ENCODE measurements at places on chromosomes 13 and 19.

- DNase-seq: no peak
These were observed 68.2 kb downstream of the RAP2A start for GRCh38 chr13:97502181-97502580.

GRCh38 chr13:91482427-91482826 lies 84.0 kb downstream of the GPC5 start:
- DNase-seq: no peak

DNA sequence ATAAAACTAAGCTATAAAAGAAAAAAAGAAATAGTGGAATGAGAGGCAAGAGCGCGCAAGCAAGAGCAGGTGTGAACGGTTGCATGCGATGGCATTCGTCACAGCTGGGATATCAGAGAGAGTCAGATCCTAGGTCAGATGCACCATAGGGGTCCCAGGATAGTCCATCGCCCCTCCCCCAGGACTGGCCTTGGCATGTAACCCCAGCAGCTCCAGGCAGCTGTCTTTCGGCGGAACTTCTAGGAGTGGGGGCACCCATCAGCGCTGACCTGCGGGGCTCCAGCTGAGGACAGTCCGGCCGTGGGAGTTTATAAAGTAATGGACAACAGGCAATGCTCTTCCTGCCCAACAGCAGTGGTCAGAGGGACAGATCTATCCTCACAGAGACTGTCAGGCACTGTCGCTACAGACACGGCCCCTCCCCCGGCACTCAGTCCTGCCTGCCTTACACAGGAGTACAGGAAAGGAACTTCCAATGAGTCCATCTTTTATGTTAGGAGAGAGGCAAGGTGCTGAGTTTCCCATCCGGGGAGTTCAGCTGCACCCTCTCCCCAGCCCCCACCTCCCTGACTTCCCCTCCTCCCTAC lies 1.4 kb downstream of the SIAH3 start:
- DNase-seq: no peak

- no peak for DNase-seq
These were observed 88.4 kb downstream of the IRS2 start for GRCh38 chr13:109697936-109698335.

- no peak for DNase-seq
These were observed 9.8 kb downstream of the DCAF15 start for GRCh38 chr19:13961826-13962698.

GRCh38 chr19:38425810-38426466 lies at the start of gene RASGRP4:
TSS of gene RASGRP4 (minus strand) at chr19:38426219. CDS start at chr19:38426091, 128 bp downstream.
- DNase-seq: peak; percentile 45

DNA sequence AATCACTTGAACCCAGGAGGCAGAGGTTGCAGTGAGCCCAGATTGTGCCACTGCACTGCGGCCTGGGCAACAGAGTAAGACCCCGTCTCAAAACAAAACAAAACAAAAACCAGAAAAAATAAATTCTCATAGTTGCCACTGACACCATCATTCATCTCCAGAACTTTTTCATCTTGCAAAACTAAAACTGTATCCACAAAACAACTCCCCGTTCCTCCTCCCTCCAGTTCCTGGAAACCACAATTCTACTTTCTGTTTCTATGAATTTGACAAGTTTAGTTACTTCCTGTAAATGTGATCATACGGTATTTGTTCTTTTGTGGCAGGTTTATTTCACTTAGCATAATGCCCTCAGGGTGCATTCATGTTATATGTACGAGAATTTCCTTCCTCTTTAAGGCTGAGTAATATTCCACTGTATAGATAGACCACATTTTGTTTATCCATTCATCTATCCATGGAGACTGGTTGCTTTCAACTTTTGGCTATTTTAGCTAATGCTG lies 13.2 kb upstream of the ADGRE5 start:
- peak; percentile 79 for DNase-seq

GRCh38 chr13:65597839-65598818 lies 1632.0 kb downstream of the PCDH9 start:
- DNase-seq: no peak

- no peak for DNase-seq
These were observed 48.9 kb downstream of the MYH14 start for GRCh38 chr19:50252111-50252886.

DNA sequence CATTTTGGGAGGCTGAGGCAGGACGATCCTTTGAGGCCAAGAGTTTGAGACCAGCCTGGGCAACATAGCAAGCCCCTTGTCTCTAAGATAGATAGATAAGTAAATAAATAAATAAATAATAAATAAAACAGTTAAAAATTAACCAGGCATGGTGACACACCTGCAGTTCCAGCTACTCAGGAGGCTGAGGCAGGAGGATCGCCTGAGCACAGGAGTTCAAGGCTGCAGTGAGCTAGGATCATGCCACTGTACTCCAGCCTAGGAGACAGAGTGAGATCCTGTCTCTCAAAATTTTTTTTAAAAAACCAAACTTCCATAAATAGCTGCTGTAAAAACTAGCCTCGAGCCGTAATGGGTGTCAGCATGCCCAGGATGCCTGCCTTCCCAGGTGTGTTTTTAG lies 14.4 kb upstream of the NAXD start:
- DNase-seq: no peak

GRCh38 chr19:48975947-48976847 lies 11.1 kb downstream of the FTL start:
- peak; percentile 58 for DNase-seq

GRCh38 chr13:98100481-98100880 lies 42.4 kb upstream of the FARP1 start:
- DNase-seq: no peak

GRCh38 chr19:47240996-47241918 lies 10.3 kb upstream of the BBC3 start:
- peak; percentile 83 for DNase-seq

- no peak for DNase-seq
These were observed 110.9 kb downstream of the KL start for GRCh38 chr13:33127009-33127551.

GRCh38 chr19:14505488-14506239 lies 9.7 kb upstream of the GIPC1 start:
- peak; percentile 73 for DNase-seq

DNA sequence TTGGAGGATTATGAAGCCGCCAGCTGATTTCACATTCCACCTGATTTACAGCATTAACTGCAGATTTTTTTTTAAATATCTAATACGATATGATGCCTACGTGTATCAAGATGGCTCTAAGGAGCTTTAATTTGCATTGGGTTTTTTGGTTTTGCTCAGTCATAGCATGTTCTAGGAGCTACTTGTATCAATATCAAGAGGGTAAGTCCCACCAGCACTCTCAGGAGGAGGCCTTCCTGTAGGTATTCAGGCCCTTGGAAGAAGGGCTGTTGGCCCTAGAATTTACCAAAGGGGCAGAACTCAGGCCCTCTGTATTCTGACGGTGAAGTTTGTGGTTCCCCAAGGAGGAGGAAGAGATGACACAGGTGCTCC lies 97.2 kb upstream of the IPO5 start:
- no peak for DNase-seq

Measured in CD4-positive, CD25-positive, alpha-beta regulatory T cell (primary cell).